ENCODE measurements at places on chromosomes 16 and 17.

GRCh38 chr16:30534368-30535105 is at the start of gene ZNF747:
TSS of gene ZNF747 (minus strand) at chr16:30534858. CDS start at chr16:30534679, 179 bp downstream.
- DNase-seq: peak; percentile 91

DNA sequence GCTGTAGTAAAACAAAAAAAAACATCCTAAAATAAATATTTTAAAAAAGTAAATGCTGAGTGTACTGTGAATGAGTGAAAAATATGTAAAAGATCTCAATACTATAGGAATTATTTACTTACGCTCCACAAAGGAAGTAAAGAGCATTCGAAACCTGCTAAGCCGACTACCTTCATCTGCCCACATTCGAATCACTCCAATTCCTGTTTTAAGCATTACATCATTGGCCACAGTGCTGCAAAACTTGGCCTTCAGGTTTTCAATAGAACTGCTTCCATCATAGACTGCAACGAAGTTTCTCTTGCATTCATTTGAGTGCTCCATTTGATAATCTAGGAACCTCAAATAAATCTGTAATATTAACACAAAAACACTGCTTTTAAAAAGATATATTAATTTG is 34.4 kb downstream of the NETO2 start:
- DNase-seq: no peak

DNA sequence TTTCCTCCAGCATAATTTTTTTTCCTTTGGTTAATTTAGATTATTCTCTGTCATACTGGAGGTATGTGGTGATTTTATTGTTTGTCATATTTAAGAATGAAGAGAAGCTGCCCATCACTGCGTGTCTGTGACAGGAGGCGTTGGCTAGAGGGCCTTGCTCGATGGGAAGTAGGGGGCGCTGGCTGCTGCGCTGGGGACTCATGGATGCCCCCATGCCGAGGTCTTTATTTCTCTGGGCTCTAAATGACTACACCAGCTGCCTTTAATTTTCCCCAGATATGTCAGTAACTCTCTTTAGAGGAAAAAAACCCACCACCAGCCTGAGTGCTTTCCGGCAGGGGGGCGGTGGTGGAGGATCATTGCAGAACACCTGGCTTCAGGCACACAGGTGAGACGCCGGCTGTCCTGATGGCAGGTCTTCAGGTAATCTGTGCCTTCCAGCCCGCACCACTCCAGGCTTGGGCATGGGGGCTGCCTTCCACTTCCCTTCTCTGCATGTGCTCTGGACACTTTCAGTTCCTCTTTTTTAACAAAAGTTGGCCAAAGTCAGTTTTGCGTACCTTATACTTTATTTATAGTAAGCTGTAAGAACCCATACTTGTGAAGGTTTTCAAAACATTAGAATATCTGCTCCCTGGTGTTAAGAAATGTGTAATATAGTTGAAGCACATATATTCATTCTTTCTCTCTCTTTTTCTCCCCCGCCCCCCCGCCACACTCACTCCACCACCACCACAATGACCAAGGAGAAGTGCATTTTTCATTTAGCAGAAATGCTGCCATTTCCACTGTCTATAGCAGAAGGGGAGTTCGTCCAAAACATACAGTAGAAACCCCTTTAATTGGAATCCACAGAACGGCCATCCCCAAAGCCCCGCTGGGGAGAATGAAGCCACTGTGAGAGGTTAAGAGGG is 192.7 kb downstream of the RPTOR start:
- peak; percentile 59 for DNase-seq

DNA sequence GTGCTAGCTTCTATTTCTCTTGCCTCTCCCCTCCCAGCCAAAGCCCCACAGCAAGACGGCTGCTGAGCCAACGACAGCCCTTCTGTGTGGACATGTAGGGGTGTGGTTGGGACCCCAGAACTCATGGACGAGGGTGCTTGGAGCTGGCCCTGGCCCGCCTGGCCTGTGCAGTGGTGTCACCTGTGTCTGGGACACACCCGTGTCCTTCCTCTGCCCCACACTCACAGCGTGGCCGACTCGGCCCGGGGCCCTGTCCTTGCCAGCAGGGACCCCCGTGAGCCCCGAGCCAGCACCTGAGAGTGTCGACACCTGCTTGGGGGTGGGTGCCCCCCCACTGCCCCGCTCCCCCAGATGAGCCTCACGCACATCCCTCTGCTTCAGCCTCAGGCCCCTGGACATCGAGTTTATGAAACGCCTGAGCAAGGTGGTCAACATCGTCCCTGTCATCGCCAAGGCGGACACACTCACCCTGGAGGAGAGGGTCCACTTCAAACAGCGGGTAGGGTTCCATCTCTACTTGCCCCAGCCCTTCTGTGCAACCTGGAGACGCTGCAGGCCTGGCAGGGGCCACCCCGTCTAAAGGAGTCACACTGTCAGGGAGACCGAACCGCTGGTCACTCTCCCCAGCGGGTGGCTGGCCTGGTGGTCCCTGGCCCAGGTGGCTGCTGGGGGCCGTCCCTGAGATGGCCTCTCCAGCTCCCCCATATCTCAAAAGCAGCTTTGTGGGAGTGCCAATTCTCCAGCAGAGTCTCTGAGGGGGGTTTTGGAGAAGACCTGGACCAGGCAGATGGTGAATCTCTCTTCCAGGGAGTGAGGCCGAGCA is 349.8 kb downstream of the SEC14L1 start:
- DNase-seq: no peak

DNA sequence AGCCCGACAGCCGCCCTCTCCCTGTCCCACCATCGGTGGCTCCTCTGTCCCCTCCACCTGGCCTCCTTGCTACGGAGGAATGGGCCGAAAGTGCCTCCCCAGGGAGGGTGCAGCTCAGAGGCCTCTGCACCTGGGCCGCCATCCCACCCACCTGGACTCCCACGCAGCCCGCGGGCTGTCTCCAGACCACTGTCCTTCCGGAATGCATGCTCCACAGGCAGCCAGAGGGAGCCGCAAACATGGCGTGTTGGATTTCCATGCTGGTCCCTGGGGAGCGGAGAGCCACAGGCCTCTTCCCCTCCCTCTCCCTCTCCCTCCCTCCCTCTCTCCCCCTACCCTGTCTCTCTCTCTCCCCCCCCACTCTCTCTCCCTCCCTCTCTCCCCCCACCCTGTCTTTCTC is 3.0 kb downstream of the SSTR5 start:
- DNase-seq: no peak
